ENCODE measurements at places on chromosomes 6 and 20.

- no peak for DNase-seq
These were observed 56.7 kb upstream of the PSMF1 start for GRCh38 chr20:1061484-1062221.

DNA sequence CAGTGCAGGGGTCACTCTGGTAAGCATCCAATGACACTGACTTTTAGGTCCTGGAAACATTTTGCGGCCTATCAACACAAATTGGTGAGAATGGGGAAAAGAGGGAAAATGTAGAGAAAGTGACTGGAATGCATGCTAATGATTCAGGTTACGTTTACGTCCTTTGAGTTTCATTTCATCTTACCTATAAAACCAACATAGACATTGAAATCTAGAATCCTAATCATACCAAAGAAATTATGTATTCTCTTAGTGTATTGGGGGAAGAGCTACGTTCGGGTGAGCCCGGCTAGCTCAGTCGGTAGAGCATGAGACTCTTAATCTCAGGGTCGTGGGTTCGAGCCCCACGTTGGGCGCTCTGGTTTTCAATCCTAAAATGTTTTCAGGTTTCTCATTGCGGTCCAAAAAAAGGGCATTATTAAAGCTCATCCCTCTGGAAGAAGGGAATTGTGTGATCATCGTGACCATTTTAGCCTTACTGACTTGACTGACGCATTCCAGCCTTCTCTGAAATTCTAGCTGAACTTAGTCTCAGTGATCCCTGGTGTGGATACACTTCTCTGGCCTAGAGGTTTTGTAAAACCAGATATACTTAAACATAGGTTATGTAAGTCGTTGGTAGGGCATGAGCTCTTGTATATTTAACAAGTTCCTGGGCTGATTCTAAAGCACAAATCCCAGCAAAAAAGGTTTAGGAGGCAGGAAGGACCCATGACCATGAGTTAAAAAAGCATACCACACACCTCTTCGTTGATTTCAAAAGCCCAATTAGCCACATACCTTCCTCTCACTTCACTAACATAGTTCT is 18.3 kb downstream of the HMGN4 start:
- no peak for DNase-seq

- DNase-seq, result no peak
These were observed 3.4 kb upstream of the RSPO4 start for GRCh38 chr20:1005452-1006027.

DNA sequence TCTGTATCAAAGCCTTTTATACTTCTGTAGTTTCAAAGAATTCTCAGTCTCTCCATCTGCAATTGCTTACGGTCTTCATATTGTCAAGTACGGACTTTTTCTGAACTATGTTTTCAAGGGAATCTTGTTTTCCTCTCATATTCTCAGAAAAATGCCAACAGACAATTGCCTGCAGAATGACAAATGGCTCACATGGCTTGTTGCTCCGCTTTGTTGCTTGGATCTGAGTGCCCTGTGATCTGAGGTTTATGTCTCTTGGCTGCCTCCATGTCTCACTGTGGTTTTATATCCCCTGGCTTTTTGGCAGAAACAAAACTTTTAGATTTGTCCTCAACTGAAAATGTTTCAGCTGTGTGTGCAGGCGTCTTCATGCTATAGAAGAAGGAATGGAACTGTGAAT is 285.4 kb upstream of the CHD6 start:
- DNase-seq, result no peak

GRCh38 chr6:167580619-167580911 is 246.1 kb upstream of the AFDN start:
- no peak for DNase-seq

DNA sequence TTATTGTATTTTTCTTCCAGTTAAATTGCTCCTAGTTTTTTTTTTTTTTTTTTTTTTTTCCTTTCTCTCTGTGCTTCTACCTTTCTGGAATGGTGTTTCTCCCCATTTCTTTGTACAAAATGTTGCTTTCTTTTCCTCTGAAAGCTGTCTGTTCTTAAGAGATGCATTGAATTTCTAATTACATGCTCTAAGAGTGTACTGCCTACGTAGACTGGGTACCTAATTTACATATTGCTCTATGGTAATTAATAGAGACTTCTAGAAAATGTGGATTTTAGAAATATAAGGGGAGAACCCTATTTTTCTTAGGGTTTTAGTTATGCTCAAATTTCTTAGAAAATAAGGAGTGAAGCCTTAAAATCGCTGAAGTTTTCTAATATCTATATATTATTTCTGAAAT is 13.8 kb downstream of the KCNQ5 start:
- no peak for DNase-seq

DNA sequence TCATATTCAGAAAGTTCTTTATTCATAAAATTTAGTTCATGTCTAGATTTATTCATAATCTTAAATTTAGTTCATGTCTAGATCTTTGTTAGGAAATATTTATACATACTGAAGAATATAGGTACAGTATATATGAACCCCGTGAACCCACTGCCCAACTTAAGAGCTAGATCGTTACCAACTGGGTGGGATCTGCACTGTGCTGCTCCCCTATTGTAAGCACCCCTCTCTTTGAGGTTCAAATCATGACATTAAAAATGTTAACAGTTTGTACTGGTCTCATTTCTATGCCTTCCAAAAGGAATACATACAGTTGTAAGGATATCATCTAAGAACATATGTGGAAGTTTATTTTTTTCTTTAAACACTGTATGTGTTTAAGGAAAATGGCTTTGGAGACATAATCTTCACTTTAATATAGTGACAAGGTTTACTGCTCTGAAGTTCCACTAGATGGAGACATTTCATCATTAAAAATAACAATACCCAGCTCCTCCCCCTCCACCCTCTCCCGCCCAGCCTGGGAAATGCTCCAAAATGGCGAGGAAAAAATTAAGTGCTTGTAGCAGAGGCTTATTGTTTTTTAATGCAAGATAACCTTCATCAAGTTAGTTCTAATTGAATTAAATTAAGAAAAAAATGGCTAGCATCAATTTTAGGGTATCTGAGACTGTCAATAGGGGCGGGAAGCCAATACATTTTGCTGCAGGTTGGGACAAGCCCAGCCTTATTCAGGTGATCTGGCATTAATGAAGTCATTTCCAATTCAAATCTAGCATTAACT is 104.1 kb upstream of the TRAF3IP2 start:
- DNase-seq, result peak; percentile 27

- no peak for DNase-seq
These were observed 54.1 kb upstream of the GGTLC1 start for GRCh38 chr20:24042646-24043045.

- no peak for DNase-seq
These were observed 812 bp upstream of the SMIM13 start for GRCh38 chr6:11092668-11093375.

GRCh38 chr6:37005827-37006567 is 542 bp downstream of the FGD2 start:
- DNase-seq, result no peak

DNA sequence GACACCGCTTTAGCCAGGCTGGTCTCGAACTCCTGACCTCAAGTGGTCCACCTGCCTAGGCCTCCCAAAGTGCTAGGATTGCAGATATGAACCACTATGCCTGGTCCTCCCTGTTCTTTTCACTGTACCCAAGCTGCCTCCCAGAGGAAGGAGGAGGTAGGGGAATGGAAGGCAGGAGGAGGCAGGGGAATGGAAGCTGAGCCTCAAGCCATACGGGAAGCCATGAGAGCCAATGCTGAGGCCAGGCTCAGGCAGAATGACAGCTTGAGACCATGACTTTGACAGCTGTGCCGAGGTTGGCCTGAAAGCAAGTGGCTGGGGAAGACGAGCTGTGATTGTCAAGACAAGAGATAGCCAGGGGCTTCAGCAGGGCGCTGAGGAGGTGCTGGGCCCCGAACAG is 13.6 kb upstream of the ZNF335 start:
- no peak for DNase-seq

- no peak for DNase-seq
These were observed 106.0 kb downstream of the MYO6 start for GRCh38 chr6:75855052-75855451.

- no peak for DNase-seq
These were observed 160.1 kb upstream of the CITED2 start for GRCh38 chr6:139534472-139535115.

- DNase-seq, result peak; percentile 47
These were observed 9.5 kb upstream of the HLA-DOA start for GRCh38 chr6:33018904-33019303.

- DNase-seq, result no peak
These were observed 184.7 kb downstream of the CDKAL1 start for GRCh38 chr6:20718705-20719653.

DNA sequence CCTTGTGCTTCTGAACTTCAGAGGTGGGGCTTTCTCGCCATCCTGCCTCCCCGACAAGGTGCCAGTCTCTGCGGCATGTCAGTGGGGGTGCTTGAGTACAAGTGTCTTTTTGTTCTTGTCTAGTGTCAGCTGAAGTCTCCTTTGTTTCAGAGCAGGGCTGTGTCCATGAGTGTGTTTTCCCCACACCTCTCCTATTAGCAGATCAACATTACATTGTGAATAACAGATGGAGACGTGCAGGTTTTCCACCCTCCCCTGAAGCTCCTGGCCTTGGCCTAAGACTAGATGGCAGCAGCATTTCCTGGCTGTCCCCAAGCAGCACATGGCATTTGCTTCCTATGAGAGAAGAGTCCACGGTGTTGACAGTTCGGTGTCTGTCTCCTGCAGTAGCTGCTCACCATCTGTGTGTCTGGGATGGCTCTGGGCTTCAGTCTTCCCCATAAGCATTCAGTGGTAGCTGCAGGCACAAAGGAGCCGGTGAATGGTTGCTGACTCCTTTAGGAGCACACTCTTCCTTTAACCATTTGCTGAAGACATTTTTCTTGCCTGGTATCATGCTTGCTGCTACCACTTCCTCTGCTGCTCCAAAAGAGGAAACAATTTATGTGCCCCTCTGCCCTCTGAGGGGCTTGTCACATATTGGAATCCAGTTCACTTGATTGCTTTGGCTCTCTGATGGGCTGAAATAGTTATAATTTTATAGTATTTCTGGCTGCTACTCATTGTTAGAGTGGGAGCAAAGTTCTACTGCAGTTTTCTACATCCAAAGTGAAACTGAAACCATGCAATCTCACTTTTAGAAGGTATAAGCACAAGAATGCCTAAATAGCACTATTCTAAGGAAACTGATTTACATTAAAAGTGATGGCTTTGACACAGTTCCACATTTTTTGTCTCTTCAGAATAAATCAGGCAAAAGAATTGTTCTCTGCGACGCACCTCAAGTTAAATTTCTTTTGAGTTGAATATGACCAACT is 913.0 kb downstream of the C6orf118 start:
- no peak for DNase-seq

- DNase-seq, result peak; percentile 66
These were observed 159.9 kb downstream of the OR2B2 start for GRCh38 chr6:27752038-27752885.

DNA sequence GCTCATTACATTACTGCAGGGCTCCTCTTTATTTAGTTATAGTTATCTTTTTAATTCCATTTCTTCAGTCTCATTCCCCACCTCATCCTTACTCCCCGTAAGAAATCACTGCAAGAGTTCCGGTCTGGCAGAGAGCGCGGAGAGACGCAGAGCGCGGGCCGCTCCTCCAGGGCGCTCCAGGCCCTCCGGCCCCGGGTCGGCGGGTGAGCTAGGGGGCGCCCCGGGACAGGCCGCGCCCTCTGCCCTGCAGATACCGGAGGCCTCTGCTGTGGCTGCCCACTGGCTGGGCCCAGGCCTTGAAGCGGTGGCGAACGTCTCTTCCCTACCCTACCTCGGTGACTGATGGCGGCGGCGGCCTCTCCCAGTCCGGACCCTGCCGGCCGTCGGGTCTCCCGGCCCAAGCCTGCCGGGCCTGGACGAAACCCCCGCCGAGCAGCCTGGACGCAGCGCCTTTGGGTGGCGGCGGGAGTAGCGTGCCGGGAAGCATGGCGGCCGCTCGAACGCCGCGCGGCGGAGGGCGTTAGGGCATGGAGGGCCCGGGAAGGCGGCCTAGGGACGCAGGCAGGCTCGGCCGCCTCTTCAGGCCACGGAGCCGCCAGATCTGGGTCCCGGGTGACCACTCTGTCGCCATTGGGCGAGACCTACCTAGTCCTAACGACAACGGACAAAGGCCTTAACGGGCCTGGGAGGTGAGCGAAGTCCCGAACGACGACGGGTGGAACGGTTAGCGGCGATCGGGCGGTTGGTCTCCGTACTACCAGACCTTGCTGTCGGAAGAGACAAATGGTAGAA is 16.4 kb upstream of the HMGN4 start:
- peak; percentile 77 for DNase-seq

DNA sequence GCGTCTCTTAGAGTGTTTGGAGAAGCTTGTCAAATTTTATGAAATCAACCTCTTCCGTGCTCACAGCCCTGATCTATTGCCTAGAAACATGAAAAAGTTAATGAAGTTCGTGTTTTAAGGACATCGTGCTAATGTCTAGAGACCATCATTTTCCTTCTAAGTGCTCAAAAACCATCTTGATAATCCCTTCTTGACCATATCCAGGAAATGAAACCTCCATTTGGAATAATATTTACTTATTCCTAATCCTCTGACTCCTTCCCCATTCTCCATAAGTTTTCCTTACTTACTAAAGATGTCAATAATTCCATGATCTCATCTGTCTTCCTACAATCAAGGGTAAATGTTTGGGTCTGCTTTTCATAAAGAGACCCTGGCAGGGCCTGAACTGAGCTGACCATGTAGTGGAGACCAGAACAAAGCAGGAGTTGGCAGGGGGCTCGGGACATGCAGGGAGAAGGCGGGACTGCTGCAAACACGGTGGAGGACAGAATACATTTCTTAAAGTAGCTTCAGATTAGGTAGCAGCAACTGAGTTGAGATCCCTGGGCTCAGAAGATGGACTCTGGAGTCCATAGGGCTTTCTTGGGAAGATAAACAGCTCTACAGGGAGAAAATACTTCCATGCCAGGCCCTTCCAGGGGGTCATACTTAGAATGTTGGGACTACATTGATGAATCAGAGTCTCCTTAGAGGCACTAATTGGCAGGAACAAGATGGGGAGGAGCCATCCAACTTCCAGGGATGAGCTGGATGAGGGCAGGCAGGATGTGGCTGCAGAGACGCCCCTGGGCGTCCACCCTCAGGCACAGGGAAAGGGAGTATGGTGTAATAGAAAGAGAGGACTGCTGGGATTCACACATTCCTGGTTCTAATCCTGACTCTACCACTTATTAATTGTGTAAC is 100.7 kb downstream of the RIN2 start:
- no peak for DNase-seq

DNA sequence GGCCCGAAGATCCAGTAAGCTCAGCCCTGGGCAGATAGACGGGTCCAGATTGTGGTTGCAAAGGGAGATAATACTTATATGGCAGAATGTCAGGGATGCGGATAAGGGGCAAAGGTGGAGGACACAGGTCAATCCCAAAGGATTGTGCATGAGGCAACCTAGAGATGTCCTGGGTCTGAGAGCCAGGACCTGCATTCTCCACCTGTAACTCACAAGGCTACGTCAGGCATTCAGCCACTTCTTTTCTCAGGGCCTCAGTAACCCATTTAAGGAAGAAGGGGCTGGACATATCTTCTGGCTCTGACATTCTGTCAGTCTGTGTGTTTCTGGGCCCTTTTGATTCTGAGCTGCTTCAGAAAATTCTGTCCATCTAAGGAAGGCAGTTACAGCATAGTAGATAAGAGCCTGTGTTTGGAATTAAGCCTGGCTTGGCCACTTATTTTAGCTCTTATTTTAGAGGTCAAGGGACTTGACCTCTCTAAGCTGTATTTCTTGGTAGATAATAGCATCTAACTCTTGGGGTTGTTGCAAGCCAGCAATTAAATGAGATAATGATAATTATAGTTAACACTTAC is 40.2 kb downstream of the CNBD2 start:
- DNase-seq, result no peak

GRCh38 chr6:161658211-161658610 is 384.4 kb upstream of the AGPAT4 start:
- DNase-seq, result no peak

GRCh38 chr6:16420337-16420714 is 181.9 kb downstream of the GMPR start:
- DNase-seq, result no peak
